Smooth muscle cell of the brain vasculature (primary cell): ENCODE measurements at places on chromosomes 11 and 22.

DNA sequence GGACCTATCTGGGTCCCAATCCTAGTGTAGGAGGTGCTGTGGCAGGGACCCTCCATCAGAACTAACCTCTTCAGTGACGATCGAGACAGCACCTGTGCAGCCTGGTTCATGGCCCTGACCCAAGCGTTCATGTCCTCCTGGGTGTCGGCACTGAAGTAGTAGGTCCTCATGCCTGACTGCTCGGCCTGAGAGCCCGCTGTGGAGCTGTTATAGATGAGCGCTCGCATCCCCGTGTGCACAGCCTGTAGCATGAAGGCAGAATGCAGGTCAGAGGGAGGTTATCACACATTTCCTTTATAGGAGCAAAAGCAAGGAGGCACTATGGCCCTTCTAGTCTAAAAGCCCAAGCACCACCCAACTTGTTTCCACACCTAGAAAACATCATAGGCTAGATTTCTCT is 103.0 kb downstream of the C11orf58 start:
- DNase-seq: no peak

- DNase-seq: no peak
Observed at GRCh38 chr11:121415856-121416255, 36.3 kb upstream of the SORL1 start.

- no peak for DNase-seq
Observed at GRCh38 chr11:113685654-113686359, 20.3 kb downstream of the TMPRSS5 start.

DNA sequence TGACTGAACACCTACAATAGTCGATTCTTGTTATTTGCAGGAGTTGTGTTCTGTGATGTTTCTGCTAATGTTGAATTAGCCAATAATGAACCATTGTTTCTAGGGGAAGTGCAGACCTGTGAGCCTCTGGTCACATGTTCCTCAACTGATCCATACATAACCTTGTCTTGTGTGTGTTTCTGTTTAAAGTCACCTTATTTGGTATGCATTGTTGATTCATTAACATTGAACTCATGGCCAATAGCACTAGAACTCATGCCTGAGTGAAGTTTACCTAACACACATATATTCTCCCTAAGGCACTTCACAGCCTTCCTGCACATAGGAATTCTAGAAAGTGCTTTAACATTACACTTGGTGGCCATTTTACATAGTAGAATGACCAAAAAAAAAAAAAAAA is 271.8 kb upstream of the PLET1 start:
- no peak for DNase-seq

DNA sequence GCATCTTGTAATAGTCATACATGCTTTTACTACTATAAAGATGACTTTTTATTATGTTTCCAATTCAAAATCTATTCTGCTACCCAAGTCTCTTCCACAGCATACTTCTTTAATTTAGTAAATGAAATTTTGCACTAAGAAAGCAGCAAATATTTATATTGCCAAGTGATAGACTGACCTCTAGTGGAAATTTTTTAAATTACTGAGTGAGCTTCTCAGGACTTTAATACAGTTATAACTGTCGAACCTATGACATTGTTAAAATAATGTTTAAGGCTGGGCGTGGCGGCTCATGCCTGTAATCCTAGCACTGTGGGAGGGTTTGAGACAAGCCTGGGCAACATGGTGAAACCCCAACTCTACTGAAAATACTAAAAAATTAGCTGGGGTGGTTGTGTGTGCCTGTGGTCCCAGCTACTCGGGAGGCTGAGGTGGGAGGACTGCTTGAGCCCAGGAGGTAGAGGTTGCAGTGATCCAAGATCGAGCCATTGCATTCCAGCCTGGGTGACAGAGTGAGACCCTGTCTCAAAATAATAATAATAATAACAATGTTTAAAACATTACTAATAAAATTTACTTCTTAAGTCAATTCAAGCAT is 27.3 kb downstream of the STK33 start:
- peak; percentile 21 for DNase-seq

GRCh38 chr11:47373876-47374719 is 4.2 kb downstream of the SPI1 start:
- DNase-seq: peak; percentile 46

DNA sequence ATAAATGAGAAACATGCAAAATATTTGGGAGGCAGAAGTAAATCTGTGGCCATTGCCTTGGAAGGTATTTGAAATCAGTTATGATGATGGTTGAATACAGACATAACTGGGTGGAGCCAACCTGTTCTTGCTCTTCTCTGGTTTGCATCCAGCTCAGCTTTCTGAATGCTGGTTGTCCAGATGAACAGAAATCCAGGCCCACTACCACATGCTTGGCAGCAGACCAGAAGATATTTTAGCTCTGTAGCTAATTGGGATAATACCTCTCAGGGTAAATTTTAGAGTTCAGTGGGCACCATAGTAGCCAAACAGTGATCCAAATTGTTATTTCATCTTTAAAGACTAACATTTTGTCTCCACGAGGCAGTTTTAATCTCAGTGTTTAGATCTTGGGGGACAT is 308.3 kb downstream of the RAB38 start:
- no peak for DNase-seq

DNA sequence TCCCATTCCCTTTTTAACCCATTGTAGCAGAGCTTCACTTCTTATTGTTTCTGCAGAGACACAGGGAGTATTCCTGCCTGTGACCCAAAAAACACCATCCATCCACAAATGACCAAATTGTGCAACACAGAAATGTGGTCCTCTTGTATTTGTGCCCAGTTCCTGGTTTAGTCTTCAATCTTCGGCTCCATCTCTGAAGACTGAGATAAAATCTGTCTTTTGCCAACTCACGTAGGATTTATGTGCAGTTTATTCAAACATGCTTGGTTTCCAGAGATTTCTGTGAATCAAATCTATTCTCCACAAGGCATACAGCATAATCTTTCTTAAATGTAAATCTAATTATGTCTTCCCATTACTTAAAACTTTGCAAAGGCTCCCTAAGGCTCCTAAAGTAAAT is 307.0 kb downstream of the AASDHPPT start:
- no peak for DNase-seq
